ENCODE measurements at places on chromosomes 6 and 20.

GRCh38 chr6:65071480-65071879, 635.5 kb downstream of the EYS start:
- DNase-seq: no peak

- no peak for DNase-seq
Measured at GRCh38 chr20:23350904-23351838, 580 bp downstream of the NXT1 start.

DNA sequence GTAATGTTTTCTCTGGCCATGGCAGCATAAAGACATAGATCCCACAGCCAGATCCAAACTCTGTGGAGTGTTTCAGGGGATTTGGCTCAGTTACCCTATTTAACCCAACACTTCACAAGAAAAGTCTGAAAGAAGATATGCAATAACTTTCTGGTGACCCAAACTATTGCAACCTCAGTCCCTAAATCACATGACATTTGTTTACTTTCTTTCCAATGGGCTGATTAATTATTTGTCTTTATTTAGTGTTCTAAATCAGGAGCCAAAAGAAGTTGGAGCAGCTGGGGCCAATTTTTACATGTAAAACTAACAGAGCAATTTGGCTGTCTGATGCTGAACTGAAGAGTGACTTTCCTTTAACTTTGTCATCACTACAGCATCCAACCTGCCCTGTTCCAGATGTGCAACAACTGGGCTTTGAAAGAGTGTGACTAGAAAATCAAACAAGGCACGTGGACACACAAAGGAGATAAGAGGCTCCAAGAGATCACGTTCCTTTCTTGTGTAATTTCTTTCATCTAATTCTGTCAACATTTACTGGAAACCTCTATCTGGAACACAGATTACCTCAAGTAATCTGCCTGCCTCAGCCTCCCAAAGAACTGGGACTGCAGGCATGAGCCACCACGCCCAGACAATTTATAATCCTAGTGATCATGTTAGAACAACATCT, 90.8 kb downstream of the TRMT11 start:
- no peak for DNase-seq

- DNase-seq: no peak
Measured at GRCh38 chr6:5556011-5556410, 294.7 kb downstream of the FARS2 start.

- DNase-seq: no peak
Measured at GRCh38 chr6:38346291-38347079, 293.2 kb downstream of the BTBD9 start.

GRCh38 chr6:92380803-92381601, 1038.4 kb downstream of the EPHA7 start:
- DNase-seq: no peak

GRCh38 chr20:825710-826421, 7.6 kb upstream of the FAM110A start:
- DNase-seq: no peak

- no peak for DNase-seq
Measured at GRCh38 chr20:3723284-3723683, 9.2 kb upstream of the HSPA12B start.

GRCh38 chr6:26031595-26032339, 55.5 kb upstream of the HFE start:
- DNase-seq: peak; percentile 85

DNA sequence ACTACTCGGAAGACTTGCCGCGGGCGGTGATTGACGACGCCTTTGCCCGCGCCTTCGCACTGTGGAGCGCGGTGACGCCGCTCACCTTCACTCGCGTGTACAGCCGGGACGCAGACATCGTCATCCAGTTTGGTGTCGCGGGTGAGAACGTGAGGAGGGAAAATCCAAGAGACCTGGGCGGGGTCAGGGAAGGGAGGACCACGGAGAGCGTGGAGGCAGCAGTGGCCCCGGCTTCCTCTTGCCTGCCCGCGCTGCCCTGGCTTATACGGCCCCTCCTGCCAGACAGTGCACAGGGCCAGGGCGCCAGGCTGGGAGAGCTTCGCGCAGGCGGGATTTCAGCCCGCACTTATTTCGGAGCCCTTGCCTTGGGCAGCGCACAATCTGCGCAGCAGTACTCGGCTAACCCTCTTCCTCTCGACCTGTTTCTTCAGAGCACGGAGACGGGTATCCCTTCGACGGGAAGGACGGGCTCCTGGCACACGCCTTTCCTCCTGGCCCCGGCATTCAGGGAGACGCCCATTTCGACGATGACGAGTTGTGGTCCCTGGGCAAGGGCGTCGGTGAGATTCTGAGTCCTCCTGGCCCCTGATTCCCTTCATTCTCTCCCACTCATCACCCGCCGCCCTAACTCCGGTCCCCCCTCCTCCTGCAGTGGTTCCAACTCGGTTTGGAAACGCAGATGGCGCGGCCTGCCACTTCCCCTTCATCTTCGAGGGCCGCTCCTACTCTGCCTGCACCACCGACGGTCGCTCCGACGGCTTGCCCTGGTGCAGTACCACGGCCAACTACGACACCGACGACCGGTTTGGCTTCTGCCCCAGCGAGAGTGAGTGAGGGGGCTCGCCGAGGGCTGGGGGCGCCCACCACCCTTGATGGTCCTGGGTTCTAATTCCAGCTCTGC, 2.0 kb downstream of the MMP9 start:
- DNase-seq: no peak

DNA sequence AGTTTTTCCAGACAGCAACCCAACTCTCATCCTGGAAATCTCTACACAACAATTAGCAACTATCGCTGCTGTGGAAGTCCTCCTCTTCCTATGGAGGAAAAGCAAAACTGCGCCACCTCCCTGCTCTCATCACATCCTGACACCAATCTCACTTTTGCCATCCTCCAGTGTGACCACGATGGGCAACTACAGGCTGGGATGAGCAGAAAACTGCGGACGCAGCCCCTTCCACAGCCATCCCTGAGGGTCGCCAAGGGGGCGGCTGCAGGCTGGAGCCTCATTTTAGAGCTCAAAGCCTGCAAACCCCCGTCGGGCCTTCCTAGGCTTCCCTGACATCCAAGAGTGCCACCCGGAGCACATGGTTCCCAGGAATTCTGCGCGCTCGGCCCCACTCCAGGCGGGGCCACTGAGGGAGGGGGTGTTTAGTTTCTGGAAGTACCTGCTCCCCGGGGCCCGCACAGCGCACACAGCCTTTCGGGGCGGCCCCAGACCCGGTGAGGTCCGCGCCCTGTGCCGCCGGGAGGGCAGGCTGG, 1.2 kb downstream of the TCFL5 start:
- peak; percentile 34 for DNase-seq

All from hippocampal formation (tissue), 2 donors.